ENCODE measurements at places on chromosomes 5 and 9.
A peak's percentile ranks its signal among the peaks of the same experiment; 100 is the strongest.

DNA sequence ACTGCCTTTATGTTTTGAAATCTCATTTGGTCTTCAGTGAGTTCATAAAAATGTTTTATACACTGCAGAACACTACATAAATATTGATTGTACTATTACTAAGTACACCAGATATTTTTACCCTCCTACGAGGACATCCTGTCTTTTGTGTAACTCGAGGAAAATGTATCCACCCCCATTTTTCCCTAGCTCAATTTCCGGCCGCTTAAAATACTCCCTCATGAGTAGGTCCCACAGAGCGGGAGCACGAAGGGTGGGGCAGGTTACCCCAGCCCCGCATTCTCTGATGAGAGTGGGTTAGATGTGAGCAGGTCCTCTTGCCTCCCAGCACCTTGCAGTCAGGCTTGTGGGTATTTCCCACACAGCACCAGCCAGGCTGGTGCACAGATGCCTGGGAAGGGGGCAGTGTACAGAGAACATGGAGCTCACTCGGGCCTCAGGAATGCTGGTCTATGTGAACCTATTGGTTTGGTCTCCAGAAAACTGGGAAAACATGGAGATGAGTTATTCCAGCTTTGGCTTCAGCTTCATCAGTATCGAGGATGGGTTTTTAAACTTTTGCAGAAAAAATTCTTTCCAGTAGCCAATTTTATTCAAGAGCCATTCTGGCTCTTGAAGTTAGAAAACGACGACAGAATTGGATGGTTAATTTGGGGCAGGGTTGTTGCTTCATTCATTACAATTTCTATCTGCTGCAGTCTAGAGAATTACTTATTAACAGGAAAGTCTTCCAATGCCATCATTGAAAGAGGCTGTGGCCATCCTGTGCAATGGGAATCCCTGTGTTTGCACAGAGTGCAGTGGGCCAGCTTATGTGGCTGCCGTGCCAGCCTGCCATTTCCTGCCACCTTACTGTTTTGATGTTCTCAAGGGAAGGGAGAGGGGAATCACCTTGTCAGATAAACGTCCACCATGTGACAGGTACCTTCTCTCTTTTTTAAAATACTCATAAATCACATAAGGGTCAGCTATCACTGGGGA is 73.2 kb downstream of the WDR41 start:
- no peak for DNase-seq

- no peak for DNase-seq
These were observed 34.2 kb upstream of the TIFAB start for GRCh38 chr5:135486131-135487036.

GRCh38 chr5:132010989-132011621 is 353 bp downstream of the ACSL6 start:
- DNase-seq: peak; percentile 20

GRCh38 chr5:25963251-25964008 is 1075.0 kb downstream of the CDH9 start:
- no peak for DNase-seq
